ENCODE measurements at places on chromosomes 3 and 15.
A peak's percentile ranks its signal among the peaks of the same experiment; 100 is the strongest.

DNA sequence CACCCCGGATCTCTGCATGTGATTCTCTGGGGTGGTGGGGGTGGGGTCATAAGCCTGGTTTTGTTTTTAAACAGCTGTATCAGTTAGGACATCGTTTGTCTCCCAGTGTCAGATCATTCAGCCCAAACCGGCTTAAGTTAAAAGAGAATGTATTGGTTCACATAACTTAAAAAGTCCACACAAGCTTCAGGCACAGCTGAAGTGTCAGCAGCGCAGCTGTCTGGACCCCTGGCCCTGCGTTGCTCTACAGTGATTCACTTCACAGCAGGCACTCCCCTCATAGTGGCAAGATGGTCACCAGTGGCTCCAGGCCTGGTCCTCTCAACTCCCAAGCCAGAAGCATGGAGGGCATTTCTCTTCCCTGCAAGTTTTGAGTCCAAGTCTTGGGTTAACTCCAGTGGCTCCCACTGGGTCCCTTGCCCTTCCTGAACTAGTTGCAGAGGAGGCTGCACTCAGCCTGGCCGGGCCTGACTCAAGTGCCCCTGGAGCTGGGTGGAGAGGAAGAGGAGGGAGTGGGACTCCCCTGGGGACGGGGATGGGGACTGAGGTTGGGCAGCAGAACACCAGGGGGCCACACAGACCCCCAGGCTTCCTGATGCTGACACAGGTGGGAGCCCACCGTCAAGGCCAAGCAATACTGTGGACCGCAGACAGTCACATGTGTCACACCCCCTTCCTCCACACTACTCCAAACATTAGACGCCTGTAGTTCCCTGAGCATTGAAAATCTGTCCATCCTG lies 28.9 kb upstream of the GP9 start:
- DNase-seq = no peak

GRCh38 chr3:37709946-37710640 lies 151.6 kb upstream of the CTDSPL start:
- no peak for DNase-seq

DNA sequence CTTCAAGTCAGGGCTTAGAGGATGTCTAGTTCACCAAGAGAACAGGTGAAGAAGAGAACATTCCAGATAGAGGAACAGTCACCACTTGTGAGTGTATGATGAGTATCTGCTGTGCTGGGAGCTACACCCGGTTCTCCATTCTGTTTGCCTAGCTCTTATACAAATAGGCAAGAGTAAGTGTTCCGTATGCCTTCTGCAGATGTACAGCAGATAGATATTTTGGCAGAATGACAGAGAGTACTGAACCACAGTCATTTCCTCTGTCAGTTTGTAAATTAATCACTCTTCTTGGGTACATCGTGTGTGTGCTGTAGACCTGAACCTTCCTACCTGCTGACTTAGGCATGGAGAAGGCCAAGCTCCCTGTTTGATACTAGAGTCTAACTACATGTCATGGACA lies 108.3 kb upstream of the CTDSPL start:
- no peak for DNase-seq

DNA sequence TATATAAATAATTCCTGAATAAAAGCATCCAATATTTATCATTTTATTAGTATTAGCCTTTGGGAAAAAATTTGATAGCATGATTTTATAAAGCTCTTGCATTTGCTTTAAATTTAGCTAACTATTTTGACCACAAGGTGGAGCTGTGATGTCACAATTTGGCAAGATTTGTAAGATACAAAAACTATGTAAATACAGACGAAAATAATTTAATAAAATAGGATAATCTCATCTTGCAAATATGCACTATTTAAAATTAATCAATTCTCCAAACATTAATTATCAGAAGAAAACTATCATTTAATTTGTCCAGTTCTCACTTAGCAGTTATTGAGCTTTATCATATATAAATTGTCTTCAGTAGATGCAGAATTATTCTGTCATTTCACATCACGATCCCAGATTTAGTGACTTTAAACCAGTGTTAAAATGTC lies 95.4 kb downstream of the PLOD2 start:
- peak; percentile 51 for DNase-seq

DNA sequence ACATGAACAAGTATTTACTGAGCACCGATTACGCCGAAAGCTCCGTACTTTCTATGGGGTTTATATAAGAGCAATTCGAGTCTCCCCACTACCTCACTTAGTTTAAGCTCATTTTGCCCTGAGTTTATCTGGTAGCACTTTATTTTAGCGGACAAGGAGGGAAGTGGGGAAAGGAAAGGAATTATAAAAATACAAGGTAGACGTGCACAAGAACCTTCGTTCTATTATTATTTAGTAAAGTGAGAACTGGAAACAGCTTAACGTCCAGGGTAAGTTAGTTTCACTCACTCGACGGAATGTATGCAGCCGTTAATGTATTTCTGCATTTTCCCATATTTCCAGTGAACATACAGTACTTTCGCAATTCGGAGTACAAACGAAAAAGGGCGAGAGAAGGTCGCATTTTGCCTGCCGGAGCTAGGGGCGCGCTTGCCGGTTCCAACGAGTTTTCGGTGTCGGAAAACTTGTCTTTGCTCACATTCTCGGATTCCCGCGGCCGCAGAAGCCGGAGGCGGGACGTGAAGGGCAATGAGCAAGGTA lies 1.2 kb upstream of the STT3B start:
- DNase-seq = no peak

GRCh38 chr3:116569611-116570010 lies 124.3 kb upstream of the LSAMP start:
- no peak for DNase-seq

DNA sequence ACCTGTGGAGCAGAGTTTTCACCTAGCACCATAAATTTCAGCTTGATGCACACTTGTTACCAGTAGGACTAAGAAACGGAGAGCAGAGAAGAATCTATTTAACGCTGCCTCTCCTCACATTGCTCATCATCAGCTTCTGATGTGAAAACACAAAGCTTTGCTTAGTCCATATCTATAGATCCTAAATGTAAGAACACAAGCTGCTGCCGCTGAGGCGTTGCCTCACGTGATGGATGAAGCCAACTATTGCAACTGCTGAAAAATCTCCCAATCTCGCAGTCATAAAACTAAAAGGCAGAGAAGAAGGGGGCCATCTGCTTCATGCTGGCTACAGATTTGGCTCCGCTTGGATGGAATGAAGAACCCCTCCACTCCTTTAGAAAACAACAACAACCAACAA lies 42.7 kb downstream of the CADPS start:
- DNase-seq = no peak

DNA sequence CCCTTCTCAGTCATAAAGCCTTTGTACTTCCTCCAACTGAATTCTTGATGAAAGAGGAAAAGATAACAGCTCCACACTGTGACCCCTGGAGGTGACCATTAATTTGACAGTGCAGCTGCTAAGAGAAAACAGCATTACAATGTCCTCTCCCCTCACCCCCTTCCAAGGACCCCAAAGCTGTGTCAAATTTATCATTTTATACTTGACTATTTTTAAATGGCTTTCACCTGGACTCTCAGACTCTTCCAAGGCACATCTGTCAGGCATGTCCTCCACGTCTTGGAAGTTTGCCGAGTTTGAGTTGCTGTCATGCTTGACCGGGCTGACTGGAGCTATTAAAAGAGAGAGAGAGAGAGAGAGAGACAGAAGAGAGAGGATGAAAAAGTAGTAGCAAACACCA lies 236.5 kb downstream of the WDR72 start:
- DNase-seq = no peak

GRCh38 chr3:133996251-133996661 lies 33.5 kb downstream of the SLCO2A1 start:
- no peak for DNase-seq

DNA sequence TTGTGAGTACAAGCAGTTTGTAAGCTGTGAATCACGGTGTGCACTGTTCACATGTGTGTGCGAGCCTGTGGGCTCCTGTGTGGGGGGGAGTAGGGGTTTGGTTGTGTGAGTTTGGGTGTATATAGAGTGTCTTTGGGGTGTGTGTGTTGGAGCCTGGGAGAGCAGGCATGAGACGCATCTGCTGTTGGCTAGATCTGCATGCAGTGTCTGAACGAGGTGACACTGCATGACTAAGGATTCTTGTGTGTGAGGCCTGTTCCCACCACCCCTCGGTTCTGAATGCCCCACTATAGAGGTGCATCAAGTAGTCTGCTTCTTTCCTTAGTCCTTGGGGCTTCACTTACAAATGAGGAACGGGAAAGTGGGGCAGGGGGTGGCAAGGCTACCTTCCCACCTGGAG lies 68.4 kb downstream of the MAGEF1 start:
- no peak for DNase-seq

DNA sequence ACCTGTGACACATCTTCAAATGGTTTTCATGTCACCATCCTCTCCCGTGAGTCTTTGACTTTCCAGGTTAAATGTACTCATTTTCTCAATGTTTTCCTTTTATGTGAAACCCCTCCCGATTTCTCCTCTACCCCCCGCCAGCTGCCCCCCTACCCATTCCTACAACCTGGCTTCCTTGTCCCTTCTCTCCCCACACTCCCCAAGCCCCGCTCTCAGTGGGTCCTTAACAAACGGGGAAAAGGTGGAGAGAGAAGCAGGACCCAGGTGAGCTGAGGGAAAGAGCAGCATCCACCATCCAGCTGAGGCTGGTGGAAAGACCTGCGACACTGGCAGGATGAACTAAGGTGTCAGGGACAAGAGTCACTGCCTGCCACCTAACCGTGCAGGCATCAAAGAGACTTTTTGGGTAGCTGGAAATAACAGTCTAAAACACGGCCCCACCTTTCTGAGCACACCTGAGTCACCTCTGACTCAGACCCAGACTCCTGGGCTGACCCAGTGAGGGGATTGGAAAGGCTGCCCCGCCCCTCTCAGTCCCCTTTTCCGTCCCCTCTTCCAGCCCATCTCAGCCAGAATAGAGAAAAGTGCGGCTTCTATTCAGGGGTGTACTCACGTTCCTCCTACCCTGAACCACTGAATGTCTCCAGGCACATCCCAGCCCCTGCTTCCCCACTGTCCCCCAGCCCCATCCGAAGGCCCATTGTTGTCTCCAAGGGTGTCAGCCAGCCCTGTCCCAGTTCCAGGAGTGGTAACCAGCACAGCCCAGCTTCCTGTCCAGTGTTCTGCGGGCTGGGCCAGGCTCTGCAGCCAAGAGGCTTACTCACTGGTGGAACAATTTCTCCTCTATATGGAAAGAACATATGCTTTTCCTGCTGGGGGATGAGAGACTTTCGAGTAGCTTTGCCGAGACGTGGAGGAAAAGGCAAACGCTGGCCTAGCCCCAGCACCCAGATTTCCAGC lies 20.4 kb downstream of the ISG20 start:
- DNase-seq = no peak

All from AG09319 (cell line).